Stimulated activated CD8-positive, alpha-beta memory T cell treated with anti-CD3 and anti-CD28 coated beads, Interleukin-7, amount 100 ng/mL, for 1 hour (primary cell): ENCODE measurements at places on chromosomes 2 and 18.

- no peak for DNase-seq
These were observed 176.0 kb downstream of the MGAT5 start for GRCh38 chr2:134429886-134430285.

DNA sequence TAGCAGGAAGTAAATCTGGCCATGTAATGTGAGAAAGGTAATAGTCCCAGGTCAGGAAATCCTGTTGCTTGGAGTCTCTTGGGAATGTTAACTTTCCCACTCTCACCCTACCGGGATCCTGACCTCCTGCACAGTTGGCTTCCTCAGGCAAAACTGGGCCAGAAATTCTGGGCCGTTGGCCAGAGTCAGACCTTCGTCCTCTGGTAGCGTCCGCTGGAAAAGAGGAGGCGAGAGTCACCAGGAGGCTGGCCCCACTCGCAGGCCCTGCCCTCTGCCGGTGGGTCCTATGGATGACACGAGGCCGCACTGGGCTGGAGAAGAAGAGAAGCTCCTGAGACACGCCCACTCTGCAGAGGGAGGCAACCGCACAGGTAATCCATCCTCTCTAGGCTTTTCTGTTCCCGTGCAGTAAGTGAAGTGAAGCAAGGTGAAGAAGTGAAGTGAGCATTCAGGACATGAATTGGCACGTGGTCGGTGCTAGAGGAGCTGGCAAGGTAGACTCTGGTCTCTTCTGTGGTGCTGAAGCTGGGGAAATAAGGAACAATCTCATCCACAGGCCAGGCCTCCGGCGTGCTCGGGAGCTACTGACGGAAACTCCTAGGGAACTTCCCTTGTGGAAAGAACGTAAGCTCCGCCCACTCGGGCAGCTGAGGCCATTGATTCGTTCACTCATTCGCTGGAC lies 182.7 kb upstream of the GLI2 start:
- DNase-seq: no peak

DNA sequence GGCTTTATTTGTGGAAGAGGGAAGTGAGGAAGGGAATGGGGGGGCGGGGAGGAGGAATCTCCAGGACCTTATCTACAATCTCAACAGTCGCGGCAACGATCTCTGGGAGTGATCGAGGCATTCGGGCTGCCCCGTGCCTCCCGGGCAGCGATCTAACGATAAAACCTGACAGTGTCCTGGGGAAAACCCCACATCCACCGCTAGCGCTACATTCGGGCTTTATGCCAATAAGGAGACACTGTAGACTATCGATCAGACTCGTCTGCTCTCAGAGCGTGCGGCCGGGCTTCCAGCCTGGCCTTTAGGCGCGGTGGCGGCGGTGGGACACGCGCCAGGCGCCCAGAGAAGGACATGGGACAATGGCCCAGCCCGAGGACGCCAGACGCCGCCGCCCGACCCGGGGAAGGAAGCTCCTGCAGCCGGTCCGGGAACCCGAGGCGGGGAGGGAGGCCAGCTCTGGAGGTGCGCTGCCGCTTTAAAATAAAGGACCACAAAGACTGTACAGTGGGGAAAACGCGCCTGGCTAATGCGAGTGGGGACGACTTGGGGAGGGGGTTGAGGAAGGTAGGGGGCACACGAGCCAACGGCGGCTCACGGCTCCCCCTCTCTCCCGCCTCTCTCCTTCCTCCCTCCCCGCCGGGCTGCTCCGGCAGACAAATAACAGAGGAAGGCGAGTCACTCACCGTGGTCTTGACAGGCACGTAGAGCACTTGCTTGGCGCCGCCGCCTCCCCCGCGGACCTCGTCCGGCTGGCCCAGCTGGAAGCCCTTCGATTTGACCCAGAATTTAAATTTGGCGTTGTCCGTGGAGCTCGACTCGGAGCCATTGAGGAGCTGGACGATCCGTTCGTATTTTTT lies 2.2 kb downstream of the NOL4 start:
- no peak for DNase-seq

DNA sequence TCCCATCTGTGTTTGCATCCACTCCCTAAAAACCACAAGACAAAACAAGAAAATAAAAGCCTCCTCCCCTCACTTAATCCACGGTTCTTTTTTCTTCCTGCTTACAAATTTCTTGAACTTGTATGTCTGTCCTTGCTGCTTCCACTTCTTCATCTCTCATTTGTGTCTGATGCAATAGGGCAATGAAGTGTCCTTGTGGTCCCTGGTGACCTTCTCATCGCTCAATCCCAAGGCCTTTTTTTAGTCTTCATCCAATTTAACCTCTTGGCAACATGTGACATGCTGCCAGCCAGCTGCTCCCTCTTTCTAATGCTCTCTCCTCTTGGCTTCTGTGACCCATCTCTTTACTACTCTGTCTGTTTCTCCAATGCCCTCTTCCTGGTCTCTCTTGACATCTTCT lies 87.6 kb downstream of the SEMA4F start:
- no peak for DNase-seq

GRCh38 chr2:151634736-151635467 lies 99.4 kb downstream of the NEB start:
- no peak for DNase-seq

DNA sequence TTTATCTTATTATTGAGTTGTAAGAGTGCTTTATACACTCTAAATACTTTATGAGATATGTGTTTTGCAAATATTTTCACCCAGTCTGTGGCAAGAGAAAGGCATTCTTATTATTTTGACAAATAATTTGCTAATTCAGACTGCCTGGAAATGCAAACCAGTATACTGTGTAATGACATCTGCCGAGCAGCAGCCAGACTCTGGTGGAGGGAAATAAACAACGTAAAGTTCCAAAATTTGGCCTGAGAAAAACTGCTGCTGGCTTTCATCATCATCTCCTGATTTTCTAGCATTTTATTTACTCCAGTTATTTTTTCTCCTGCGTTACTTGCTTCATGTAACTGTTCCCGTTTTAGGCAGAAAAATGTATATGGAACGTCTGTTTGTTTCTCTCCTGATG lies 161.6 kb downstream of the RNF152 start:
- DNase-seq: no peak
